Lower lobe of right lung (tissue), 2 donors: ENCODE measurements at places on chromosomes 5 and 9. TPM values are rescaled to one million over a fixed set of nuclear protein-coding genes. Genes with fewer than 3 reads are reported as not detected.
A peak's percentile ranks its signal among the peaks of the same experiment; 100 is the strongest.

DNA sequence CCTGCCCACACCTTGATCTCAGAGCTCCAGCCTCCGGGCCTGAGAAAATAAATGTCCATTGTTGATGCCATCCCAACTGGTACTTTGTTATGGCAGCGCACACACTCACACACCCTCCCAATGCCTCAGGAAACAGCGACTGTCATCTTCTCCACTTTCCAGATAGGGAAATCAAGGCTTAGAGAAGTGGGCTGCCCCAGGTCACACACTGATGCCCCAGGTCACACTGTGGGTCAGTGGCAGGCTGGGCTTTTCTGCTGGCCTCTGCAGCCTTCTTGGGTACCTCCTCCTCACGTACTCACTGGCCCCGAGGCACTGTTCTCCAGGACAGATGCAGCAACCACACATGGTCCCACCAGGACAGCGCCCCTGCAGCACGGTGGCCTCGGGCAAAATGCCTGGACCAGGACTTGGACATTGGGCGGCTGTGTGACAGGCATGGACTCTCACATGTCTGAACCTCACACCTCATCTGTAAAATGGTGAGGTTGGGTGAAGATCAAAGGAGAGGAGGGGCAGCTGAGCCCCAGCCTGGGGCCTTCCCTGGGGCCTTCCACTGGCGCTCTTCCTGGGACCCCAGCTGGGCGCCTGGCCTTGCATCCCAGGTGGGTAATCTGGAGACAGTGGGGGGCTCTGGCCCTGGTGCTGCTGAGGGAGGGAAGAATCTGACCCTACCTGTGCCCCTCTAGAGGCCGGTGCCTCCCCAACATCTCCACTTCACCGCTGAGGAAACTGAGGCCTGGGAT is 156.0 kb downstream of the COL23A1 start:
- DNase-seq, result no peak

- no peak for DNase-seq
Observed at GRCh38 chr9:84513473-84513872, 156.1 kb upstream of the NTRK2 start.

GRCh38 chr5:109693535-109694400 is 4.0 kb downstream of the MAN2A1 start:
- DNase-seq, result no peak

DNA sequence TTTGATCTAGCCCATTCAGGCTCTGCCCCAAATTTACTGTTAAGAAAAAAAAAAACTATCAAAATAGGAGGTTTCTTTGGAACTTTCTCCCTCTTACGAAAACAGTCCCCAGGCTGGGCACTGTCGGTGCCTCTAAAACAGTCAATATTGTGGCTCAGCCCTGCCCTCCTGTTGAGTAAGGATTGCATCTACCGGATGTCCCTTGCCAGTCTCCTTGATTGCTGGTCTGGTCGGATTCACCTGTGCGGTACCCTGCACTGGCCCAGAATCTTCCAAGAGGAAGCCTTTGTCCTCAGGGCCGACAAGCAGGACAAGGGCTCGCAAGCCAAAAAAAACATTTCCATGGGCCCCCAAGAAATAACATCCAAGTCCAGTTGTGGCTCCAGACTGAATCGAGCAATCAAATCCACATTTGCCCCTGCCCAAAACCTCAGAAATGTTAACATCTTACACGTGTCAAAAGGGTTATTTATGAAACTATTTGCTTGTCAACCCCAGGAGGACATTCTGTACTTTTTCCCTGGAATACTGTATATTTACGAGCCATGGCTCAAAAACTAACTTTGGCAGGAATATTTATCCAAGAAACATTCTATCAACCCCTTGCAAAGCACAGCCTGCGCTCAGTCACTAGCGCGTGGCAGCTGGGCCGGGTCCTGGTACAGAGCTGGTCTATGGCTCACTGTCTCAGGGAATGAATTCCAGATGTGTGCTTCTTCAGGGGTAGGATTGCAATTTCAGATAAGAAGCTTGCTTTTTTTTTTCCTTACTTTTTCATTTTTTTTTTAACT is 129.2 kb upstream of the ADRA1B start:
- peak; percentile 58 for DNase-seq

DNA sequence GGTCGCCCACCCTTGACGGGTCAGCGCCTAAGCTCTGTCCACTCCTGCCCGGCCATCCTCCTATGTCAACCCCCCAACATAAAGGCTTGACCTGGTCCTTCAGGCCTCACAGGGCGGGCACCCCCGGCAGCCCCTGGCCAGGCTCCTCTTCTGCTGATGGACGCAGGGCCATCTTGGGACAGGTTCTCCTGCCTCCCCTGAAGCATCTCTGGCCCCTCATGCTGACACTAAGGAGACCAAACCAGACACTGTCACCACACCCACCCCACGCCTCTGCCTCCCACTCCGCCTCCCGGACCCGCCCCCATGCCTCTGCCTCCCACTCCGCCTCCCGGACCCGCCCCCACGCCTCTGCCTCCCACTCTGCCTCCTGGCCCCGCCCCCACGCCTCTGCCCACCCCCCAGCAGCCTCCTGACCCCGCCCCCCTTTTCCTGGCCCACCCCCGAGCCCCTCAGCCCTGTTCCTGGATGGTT is 6.8 kb downstream of the OBP2A start:
- no peak for DNase-seq

- no peak for DNase-seq
Observed at GRCh38 chr9:119086590-119086989, 282.6 kb downstream of the BRINP1 start.

GRCh38 chr5:75608870-75609269 is 2.4 kb upstream of the ANKDD1B start:
- DNase-seq, result no peak

DNA sequence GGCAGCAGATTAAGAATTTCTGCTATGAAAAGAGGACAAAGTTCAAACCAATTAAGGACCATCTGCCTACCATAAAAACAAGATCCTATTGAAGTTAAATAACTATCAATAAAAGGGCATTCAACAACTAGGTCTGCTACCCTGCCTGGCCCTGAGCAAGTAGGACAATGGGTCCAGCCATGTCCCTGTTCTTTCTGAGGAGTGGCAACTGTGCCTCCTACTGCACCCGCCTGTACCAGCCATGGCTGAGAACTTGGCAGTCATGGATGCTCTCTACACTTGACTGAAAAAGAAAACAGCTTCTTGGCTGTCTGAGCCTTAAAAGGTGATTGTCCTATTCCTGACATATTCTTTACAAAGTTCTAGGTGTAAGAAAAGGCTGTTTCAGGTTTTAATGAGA is 652.4 kb downstream of the PDE4D start:
- no peak for DNase-seq

DNA sequence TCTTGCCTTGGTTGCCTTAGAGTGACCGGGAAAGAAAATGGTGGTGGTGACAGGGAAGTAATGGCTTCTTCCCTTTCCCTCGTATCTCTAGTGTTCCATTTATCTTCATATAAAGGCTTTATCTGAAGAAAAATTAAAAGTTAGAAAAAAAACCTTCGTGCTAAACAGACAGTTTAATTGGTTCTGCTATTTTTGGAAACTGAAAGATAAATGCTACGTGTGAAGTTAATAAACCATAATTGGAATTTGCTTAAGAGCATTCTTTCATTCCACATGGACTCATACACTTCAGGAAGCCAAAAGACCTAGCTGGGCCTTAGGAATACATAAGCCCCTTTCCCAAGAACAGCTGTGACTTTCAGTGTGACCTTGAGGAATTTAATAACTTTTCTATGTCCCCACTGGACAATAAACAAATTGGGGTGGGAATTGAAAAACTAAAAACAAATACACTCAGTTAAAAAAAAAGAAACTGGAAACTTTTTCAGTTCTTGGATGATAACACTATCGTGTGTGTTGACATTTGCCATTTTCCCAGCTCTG is 818.8 kb upstream of the WWC1 start:
- DNase-seq, result no peak

GRCh38 chr5:81650987-81651386 is 99.9 kb downstream of the SSBP2 start:
- no peak for DNase-seq

GRCh38 chr9:14428781-14429230 is 114.9 kb upstream of the NFIB start:
- DNase-seq, result no peak

GRCh38 chr9:114602620-114603019 is 8.5 kb upstream of the TMEM268 start:
- no peak for DNase-seq

- DNase-seq, result no peak
Observed at GRCh38 chr9:30697958-30698357, 1686.5 kb upstream of the ACO1 start.

Gene WDR41
- 35.6 TPM for total RNA-seq

DNA sequence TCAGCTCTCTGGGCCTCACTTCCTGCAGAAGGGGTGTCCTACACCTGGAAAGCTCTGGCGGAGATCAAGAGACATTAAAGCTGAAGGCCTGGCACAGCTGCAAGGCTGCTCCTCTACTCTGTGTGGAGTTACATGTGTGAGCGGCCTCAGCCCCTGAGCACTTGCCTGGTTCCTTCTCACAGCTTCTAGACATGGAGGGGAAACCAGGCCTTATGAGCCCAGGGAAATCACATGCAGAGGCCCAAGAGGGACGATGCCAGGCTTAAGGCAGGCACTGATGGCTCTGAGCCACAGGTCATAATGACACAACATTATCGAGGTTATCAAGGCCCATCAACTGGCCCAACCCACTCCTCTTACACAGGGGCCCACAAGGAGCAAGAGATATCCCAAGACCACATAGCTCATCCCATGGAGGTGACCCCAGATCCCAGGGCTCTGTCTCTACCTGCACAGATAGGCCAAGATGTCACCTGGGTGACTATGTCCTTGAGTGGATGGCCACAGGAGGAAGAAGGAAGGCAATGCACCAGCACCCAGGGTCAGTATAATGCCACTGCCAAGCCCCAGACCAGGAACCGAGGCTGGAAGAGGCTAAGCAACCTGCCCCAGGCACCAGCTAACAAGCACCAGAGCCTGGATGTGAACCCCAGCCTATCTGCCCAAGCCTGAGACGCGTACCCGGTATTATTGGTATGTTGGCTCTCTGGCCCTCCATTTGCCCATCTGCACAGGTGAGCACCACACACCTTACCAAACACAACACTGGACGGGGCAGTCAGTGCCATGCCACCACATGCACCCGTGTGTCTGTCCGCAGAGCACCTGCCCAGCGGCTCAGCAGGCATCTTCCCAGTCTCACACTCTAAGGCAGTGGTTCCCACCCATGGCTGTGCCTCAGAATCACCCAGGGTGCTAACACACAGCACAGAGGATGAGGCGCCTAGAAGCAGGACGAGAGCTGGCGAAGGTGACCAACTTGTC is 143.3 kb downstream of the GABBR2 start:
- no peak for DNase-seq

DNA sequence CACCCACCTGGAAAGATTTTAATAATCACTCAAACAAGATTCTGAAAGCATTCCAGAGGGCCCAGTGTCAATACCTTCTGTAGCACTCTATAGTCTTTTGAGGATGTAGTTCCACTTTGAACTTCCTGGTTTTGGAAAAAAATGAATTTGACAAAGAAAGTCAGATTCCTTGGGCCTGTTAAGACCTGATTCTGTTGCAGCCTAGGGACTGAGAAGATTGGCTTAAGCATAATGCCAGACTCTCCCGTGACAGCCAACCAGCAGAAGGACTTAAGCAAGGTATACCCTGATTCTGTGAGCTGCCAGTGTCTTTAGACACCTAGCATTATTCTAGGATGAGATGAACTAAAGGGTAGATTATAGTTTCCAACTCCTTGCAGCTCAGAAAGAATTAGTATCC is 6.8 kb downstream of the SPINK5 start:
- no peak for DNase-seq

DNA sequence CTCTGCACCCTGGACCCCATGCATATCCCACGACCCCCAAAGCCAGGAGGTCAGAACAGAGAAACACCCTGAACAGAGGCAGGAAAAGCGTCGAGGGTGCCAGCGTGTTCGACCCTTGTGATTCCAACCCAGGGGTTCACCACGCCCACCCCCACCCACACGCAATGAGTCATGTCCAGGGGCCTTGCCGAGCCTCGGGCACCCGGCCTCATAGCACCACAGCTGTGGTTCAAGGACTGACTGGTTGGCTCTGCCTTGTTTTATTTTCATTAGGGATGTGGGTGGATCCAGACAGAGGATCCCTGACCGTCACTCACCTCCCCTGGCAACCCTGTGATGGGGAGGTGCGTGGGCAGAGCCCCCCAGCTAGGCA is 9.5 kb upstream of the QSOX2 start:
- DNase-seq, result no peak

GRCh38 chr9:14401911-14402310 is 88.0 kb upstream of the NFIB start:
- DNase-seq, result no peak

- no peak for DNase-seq
Observed at GRCh38 chr9:17013010-17013409, 121.8 kb upstream of the CNTLN start.

DNA sequence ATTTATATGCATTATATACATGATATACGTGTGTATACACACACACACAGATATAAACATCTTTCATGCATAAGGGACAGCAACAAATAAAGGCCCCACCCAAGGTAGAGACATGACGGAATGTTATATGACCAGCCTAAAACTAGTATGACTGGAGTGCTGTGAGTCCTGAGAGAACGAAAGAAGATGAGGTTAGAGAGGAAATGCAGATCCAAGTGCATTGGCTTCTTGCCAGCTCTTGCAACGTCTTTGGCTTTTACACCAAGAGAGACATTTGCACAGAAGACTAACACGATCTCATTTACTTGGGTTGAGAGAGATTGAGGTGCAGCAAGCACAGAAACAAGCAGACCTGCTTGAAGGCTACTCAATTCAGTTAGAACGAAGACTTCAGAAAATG is 23.0 kb downstream of the CDH10 start:
- no peak for DNase-seq

DNA sequence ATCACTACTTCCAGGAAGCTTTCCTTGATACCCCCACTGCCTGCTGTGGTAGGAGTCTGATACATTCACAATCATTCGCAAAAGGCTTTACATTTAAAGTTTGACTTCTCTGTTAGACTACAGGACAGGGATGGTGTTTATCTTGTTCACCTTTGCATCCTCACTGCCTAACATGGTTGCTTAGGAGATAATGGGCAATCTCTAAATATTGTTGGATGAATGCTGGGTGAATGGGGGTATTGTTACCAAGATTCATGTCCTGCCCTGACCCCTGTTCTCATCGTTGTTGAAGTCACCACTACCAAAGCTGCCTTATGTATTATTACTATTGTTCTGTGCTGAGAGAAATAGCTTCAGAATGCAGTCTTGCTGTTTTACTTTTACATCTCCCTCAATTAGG is 7.7 kb upstream of the TMEFF1 start:
- no peak for DNase-seq

GRCh38 chr9:87547671-87548081 is 50.0 kb downstream of the DAPK1 start:
- no peak for DNase-seq

Gene GAPVD1
- 70.6 TPM for total RNA-seq

GRCh38 chr9:95213117-95213516 is 104.4 kb downstream of the FANCC start:
- no peak for DNase-seq

GRCh38 chr5:151212406-151212798 is 11.5 kb downstream of the CCDC69 start:
- DNase-seq, result no peak

Gene C7
- 237 TPM for total RNA-seq

Gene SPAG8
- 13.3 TPM for total RNA-seq
